ENCODE measurements at places on chromosomes 6 and 20.

DNA sequence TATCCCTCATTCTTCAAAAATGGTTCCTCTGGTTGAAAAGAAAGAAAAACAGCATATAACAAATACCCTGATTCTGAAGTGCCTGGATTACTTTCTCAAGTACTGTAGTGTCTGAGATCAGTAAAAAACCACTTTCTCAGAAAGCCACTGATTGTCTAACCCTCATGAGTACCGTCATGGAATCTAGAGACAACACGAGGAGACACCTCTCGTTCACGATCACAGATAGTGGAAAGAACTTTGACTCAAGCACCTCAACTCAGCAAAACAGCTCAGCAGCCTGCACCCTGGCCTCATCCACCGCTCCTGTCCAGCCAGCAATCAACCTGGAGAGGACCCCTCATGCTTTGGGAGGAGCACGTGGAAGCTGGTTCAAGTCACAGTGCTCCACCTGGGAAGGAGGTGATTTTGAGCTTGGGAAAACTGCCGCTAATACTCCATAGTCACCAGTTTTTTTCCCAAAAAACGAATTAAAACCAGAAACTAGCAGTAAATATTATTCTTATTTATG lies 1.0 kb downstream of the SCML4 start:
- peak; percentile 13 for DNase-seq

DNA sequence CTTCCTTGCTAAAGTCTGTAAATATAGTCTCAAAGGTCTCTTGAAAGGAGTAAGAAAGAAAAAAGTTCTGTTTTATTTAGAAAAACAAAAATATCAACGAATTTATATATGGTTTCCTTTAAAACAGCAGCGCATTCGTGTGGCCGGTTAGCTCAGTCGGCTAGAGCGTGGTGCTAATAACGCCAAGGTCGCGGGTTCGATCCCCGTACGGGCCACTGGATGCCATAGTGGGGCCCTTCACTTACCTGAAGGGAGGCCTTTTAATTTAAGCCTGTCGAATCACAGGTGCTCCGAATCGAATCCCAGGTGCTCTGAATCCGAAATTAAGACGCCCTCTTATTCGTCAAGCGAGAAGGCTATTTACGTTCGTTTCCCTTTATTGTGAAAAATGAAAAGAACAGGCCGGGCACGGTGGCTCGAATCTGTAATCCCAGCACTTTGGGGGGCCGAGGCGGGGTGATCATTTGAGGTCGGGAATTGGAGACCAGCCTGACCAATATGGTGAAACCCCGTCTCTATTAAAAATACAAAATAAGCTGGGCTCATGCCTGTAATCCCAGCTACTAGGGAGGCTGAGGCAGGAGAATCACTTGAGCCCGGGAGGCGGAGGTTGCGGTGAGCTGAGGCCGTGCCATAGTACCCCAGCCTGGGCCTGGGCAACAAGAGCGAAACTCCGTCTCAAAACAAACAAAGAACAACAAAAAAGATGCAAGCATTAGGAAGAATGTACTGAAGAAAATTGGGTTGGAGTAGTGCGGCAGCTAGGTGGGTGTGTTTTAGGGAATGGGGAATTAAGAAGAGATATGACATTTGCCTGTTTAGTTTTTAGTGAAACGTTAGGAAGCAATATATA lies 195.8 kb upstream of the ZNF184 start:
- peak; percentile 64 for DNase-seq

DNA sequence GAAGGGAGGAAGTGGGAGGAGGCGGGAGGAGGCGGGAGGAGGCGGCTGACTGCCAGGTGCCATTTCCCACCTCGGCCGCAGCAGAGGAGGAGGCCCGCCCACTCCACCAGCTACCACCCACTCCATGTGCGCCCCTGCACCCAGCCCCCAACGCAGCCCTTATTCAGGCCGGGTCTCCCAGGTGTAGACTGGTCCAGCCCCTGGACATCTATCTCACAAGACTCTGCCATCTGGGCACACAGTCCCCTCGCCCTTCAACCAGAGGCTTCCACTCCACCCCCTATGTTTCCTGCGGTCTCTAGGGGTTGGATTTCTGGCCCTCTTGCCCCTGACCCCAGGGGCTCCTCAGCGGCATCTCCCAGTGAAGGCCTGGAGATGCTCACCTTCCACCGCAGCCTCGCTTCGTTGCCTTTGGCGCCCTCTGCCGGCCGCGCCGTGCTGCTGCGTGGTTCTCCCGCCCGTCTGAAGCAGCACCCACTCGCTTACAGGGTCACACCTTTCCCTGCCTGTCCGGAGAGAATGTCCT lies 32.6 kb upstream of the FAM83D start:
- DNase-seq, result peak; percentile 79

DNA sequence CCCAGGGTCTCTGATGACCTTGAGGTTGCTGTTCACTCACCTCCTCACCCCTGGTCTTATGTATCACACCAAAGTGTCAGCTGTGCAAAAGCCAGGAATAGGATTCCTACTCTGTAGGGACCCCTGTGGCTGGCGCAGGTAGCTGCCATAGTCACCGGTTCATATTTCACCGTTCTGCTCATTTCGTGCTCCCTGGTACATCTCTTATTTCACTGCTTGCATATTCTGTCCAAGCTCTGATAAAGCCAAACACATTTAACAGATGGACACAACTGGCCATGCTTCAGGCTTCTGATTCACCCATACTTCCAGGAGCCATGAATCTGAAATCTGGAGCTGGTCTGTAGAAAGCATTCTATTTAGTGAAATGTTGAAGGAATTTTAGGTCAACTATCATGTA lies 20.5 kb downstream of the SLC22A3 start:
- DNase-seq, result no peak

GRCh38 chr6:144653885-144654505 lies 368.9 kb downstream of the UTRN start:
- DNase-seq, result no peak

- no peak for DNase-seq
These were observed 29.7 kb upstream of the GFOD1 start for GRCh38 chr6:13517116-13517515.

GRCh38 chr6:137495703-137496336 lies 1.6 kb upstream of the OLIG3 start:
- no peak for DNase-seq

DNA sequence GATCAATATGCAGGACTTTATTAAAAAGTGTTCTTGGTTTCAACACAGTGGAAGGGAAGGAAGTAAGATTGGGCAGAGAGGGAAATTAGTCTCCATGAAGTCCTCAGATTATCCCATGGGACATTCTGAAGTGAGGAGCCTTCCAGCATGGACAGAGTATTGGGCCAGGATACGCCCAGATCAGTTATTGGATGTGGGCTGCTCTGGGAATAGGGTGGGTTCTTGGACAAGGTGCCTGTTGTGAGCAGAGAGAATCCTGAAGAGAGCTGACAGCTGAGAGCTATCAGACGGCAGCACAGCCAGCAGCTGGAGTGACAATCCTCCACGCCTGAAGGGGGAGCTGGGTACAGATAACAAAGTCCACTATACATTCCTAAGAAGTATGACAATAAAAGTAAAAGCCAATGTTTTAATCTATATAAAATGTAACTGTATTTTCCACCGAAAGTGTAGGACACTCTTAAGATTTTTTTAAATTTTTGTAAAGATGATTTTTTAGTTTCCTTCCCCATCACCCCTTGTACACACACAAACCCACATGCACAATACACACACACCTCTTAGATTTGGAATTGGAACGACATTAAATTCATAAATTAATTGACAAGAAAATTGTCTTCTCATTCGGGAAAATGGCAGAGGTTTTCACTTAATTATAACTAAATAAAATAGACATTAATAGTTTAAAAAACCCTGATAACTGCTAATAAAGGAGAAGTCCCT lies 107.8 kb downstream of the FBXO5 start:
- DNase-seq, result no peak

GRCh38 chr6:18577491-18577890 lies 190.3 kb downstream of the RNF144B start:
- no peak for DNase-seq

GRCh38 chr6:157756708-157757429 lies 66.2 kb upstream of the SNX9 start:
- DNase-seq, result peak; percentile 83

DNA sequence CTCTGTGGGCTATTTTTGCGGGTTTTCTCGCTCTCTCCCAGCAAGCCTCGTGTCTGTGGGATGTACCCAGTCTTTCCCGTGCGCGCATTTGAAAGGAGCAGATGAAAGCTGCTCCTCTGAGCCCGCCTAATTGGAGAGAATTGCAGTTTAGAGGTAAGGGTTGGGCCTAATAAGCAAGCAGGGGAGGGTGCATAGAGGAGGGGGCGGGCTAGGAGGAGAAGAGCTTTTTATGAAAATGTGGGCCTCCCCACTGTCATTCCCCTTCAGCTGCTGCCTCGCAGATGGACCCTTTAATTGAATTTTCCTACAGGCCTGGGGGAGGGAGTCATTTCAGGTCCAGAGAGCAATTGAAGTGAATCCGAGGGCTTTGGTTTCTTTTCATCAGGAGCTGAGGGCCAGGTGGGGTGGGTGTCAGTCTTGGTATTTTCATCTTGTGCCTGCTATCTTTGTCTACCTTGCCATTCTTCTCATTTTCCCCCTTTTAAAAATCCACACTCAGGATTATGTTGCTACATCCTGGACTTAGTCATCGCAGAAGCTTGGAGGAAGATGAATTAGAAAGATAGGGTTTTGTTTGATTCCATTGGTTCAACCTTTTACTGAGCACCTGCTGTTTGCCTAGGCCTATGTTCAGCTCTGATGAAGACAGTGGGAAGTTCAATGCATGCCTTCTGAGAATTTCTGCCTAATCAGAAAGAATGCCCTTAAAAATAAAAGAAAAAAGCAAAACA lies 423.4 kb downstream of the CD83 start:
- DNase-seq, result peak; percentile 89

Measured in brain (organoid and tissue), 16 donors.